ENCODE measurements at places on chromosomes 11 and 22. TPM values are rescaled to one million over a fixed set of nuclear protein-coding genes. Genes with fewer than 3 reads are reported as not detected.

DNA sequence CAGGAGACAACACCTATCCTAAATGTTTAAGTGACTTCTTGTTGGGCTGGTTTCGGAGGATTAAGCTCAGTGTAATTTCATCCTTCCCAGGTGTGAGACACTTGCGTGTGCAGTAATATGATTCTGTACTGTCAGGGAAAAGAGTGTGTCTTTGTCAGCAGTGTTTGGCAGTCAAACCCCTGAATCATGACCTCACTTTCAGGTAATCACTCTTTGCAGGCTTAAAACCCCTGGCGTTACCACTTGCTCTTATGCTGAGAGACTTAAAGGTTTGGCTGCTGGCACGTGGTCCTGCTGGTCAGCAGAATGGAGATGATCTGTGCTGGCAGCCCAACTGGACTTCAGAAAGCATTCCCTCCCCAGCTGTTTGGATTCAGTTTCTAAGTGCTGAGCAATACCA lies 56.1 kb downstream of the APIP start:
- H3K36me3 ChIP-seq: no peaks in the 10 kb centered on the region
- DNase-seq: no peak
- H3K4me1 ChIP-seq: no peaks in the 10 kb centered on the region
- H3K4me3 ChIP-seq: no peak overlapping the region
- no peak overlapping the region for H3K27ac ChIP-seq
- peaks cover 4% of the 10 kb centered on the region for H3K27me3 ChIP-seq

- H3K36me3 ChIP-seq: peaks cover 2% of the 10 kb centered on the region
- no peak overlapping the region for H3K4me3 ChIP-seq
- no peak overlapping the region for H3K27ac ChIP-seq
- DNase-seq: peak; percentile 23
Observed at GRCh38 chr22:24411256-24412004, 16.0 kb upstream of the ADORA2A start.

DNA sequence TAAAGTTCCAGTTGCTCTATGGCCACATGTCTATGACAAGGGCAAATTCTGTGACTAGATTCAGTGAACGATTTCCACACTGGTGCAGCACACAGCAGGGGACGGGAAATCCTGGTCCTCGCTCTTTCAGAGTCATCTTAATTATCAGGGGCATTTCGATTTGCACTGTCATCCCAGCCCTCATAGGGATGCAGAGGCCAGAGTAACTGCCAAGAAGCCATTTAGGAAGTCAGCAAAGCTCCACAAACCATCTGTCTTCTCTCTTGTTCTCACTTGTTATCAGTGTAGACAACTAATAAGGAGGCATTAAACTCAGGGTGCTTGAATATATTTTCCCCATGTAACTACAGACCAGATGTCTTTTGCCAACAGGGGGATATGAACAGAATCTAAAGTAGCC lies 151.7 kb downstream of the STK33 start:
- H3K27me3 ChIP-seq: no peaks in the 10 kb centered on the region
- no peak overlapping the region for H3K27ac ChIP-seq
- no peak for DNase-seq
- no peaks in the 10 kb centered on the region for H3K4me1 ChIP-seq
- no peaks in the 10 kb centered on the region for H3K36me3 ChIP-seq

GRCh38 chr22:36773935-36774334 lies 2.0 kb downstream of the IFT27 start:
- no peak overlapping the region for H3K27ac ChIP-seq
- DNase-seq: no peak
- H3K27me3 ChIP-seq: no peaks in the 10 kb centered on the region
- H3K36me3 ChIP-seq: peaks cover 2% of the 10 kb centered on the region
- H3K4me3 ChIP-seq: no peak overlapping the region

- H3K4me3 ChIP-seq: peak overlapping the region; percentile 67
- H3K36me3 ChIP-seq: peaks cover 19% of the 10 kb centered on the region
- H3K4me1 ChIP-seq: peaks cover 51% of the 10 kb centered on the region
- H3K27me3 ChIP-seq: no peaks in the 10 kb centered on the region
- H3K27ac ChIP-seq: peak overlapping the region; percentile 82
Observed at GRCh38 chr11:122852796-122853160, 14.5 kb downstream of the CRTAM start.

DNA sequence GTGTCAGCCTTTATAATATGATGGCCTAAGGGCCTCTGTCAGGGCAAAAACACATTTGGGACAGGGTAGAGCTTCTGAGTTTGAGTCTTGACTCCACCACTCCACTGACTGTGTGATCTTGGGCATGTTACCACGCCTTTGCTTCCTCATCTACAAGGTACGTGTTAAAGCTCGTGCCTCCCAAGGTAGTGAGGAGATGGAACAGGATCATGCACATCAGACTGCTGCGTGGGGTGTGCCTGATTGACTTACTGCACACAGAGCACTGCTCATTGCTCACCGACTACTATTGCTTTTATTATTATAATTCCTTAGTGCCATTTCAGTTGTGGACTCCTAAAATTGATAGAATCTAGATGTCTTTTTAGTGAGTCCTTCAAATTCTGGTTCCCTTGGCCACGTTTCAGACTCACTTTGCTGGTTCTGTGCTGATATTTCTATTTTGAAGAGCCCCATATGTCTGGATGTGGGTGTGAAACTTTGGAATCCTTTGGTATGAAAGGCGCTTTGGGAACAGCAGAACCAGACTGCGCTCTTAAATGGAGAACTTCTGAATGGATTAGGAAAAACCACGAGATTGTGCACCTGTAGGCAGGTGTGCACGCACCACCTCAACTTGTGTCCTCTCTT lies 44.1 kb upstream of the RAB1B start:
- H3K4me1 ChIP-seq: peaks cover 18% of the 10 kb centered on the region
- no peak for DNase-seq
- no peaks in the 10 kb centered on the region for H3K27me3 ChIP-seq
- H3K36me3 ChIP-seq: peaks cover 6% of the 10 kb centered on the region
- no peak overlapping the region for H3K27ac ChIP-seq

DNA sequence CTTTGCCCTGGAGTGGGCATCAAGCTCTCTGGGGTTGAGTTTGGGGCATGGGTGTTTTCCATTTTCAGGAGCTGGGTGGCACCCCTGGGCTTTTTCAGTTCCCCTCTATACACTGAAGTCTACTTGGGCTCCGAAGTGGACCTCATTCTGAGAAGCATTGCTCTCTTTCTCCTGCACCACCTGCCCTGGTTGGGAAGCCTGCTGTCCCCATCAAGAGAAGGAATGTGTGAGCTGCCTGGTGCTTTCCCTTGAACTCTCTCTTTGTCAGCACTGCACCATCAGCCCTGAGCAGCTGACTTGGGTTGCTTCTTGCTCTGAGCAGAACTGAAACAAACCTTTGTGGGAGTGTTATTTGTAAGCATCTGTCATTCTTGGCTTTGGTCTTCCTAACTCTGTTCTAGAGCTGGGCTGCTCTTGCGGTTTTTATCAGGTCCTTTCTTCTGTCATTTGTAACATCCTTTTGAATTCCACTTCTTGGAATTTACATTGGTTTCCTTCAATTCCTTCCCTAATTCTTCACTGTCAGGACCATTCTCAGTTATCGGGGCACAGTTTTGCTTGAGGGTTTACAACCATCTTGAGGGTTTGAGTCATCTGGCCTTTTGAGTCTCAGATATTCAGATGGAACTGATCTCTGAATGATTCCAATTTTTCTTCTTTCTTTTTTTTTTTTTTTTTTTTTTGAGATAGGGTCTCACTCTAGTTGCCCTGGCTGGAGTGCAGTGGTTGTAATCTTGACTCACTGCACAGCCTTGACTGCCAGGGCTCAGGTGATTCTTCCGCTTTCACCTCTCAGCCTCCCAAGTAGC lies 20.5 kb downstream of the UBE2L3 start:
- peak overlapping the region; percentile 29 for H3K4me3 ChIP-seq
- DNase-seq: no peak
- H3K36me3 ChIP-seq: peaks cover 12% of the 10 kb centered on the region
- H3K27ac ChIP-seq: peak overlapping the region; percentile 82
- peaks cover 40% of the 10 kb centered on the region for H3K4me1 ChIP-seq

DNA sequence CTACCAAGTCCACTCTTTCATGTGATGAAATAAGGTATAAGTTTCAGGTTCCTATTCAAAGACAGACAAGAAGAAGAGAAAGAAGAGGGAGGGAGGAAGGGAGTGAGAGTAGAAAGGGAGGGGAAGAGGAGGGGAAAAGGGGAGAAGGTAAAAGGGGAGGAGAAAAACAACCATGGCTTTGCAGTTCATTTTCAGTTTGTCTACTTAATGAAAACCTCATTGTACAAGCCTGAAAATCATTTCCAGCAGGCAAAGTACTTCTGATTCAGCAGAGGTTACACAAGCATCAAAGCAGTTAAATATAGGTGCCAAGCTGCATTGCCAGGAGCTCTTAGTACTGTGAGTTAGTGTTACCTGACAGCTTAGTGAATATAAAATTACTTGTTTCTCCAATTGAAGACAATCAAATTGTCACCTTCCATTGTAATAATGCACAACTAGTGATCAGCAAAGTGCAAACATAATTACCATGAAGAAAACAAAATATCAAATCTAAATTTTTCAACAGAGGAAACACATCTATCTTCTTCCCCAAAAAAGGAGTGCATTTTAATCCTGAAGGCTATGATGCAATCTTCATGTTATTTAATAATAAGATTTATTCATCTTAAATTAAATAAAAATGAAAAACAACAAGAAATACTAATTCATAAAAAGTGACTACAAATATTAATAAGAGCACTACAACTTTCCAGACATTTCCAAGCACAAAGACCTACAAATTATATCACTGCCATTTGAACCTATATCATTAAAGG lies 8.2 kb downstream of the SOX6 start:
- no peak overlapping the region for H3K27ac ChIP-seq
- H3K36me3 ChIP-seq: no peaks in the 10 kb centered on the region
- no peak for DNase-seq
- H3K4me3 ChIP-seq: no peak overlapping the region

DNA sequence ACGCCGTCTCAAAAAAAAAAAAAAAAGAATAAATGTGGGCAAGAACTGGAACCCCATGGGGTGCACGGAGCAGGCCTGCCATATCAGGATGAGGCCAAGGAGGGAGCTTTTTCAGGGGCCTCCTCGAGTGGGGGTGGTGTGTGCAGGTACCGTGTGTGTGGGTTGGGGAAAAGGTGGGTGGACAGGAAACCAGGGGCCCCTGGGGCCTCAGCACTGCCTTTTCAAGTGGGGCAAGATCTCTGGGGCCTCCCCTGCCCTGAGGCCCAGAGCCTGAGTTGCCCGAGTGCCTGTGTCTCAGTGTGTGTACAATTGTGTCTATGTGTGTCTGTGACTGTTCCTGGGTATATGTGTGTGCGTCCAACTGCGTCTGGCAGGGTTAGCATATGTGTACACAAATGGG lies 23.8 kb downstream of the TEF start:
- peak; percentile 37 for DNase-seq
- H3K4me3 ChIP-seq: no peak overlapping the region
- H3K36me3 ChIP-seq: no peaks in the 10 kb centered on the region
- H3K27ac ChIP-seq: peak overlapping the region; percentile 78
- H3K4me1 ChIP-seq: peaks cover 7% of the 10 kb centered on the region

- no peaks in the 10 kb centered on the region for H3K4me1 ChIP-seq
- no peak overlapping the region for H3K4me3 ChIP-seq
Observed at GRCh38 chr11:91984033-91984584, 240.5 kb upstream of the FAT3 start.

- no peak overlapping the region for H3K27ac ChIP-seq
- no peaks in the 10 kb centered on the region for H3K36me3 ChIP-seq
- H3K27me3 ChIP-seq: no peaks in the 10 kb centered on the region
Observed at GRCh38 chr11:16412525-16413172, 56.3 kb upstream of the SOX6 start.

- no peaks in the 10 kb centered on the region for H3K27me3 ChIP-seq
- H3K36me3 ChIP-seq: no peaks in the 10 kb centered on the region
- H3K4me3 ChIP-seq: no peak overlapping the region
- no peak overlapping the region for H3K27ac ChIP-seq
- H3K4me1 ChIP-seq: no peaks in the 10 kb centered on the region
- DNase-seq: no peak
Observed at GRCh38 chr11:98874050-98874449, 146.7 kb upstream of the CNTN5 start.

DNA sequence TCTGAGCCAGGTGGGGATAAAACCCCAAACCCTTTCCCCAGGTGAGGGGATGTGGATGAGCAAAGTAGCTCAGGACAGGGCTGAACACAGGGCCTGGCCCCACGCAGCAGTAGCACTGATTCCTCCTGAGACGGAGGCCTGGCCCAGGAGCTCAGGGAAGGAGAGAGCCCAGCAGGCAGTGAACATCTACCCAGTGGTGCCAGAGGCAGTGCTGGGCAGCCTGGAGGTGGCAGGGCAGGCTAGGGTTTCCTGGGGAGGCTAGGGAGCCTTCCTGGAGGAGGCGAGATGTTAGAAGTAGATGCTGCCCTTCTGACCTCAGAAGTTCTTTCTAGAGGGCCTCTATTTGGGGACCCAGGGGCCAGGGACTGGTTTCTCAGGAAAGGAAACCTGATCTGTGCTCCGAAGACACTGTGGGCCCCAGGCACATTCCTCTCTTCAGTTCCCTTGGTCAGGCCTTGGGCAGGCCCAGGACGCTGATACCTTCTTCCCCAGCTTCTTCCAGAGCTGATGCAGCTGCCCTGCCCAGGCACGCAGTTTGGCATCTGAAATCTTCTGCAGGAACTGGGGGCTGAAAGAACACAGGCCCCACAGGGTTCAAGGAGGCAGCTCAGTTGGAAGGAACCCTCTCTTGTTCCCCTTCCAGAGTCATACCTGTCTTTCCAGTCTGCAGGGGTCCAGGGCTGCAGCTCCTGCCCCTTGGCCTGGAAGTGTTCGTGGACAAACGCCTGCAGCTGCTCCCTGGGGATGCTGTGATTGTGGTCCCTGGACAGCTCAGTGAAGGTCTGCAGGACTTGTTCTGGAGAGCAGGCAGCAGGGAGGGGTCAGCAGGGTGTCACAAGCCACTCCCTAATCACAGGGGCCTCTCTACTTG lies 16.8 kb downstream of the TREH start:
- H3K27ac ChIP-seq: no peak overlapping the region
- H3K27me3 ChIP-seq: no peaks in the 10 kb centered on the region
- H3K4me3 ChIP-seq: no peak overlapping the region
- no peak for DNase-seq
- peaks cover 3% of the 10 kb centered on the region for H3K4me1 ChIP-seq

DNA sequence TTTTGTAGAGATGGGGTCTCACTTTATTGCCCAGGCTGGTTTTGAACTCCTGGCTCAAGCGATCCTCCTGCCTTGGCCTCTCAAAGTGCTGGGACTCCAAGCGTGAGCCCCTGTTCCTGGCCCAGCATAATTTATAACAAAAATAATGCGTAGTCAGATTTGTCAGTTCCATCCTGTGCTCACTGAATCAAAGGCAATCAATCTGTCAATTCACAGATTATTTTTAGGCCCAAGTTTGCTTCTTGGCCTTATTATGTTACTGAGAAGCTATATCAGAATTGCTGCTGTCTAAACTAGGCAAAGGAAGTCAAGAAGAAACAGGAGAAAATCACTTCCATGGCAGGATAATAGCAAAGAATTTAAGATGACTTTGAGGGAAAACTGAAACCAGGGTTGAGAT lies 8.7 kb downstream of the DLAT start:
- H3K27ac ChIP-seq: no peak overlapping the region
- no peak for DNase-seq
- H3K4me3 ChIP-seq: no peak overlapping the region

- peaks cover 5% of the 10 kb centered on the region for H3K27me3 ChIP-seq
- H3K36me3 ChIP-seq: no peaks in the 10 kb centered on the region
- no peak overlapping the region for H3K4me3 ChIP-seq
Observed at GRCh38 chr11:131460931-131461330, 90.5 kb downstream of the NTM start.

Gene PRAME
- total RNA-seq: not detected

Gene KLHDC7B
- 18.8 TPM for total RNA-seq

Gene FBXO7
- 101 TPM for total RNA-seq

Gene GLYATL1
- total RNA-seq: not detected

Gene OR4C5
- not detected for total RNA-seq

Gene SCN4B
- 0.17 TPM for total RNA-seq

Gene TRPM5
- total RNA-seq: not detected

Gene HSPB2
- total RNA-seq: not detected

Gene PLAAT4
- total RNA-seq: 158 TPM
